Transverse colon (tissue), 4 donors: ENCODE measurements at places on chromosomes 16 and 17.

GRCh38 chr17:79042421-79043190 lies 18.6 kb downstream of the C1QTNF1 start:
- DNase-seq, result peak; percentile 86

DNA sequence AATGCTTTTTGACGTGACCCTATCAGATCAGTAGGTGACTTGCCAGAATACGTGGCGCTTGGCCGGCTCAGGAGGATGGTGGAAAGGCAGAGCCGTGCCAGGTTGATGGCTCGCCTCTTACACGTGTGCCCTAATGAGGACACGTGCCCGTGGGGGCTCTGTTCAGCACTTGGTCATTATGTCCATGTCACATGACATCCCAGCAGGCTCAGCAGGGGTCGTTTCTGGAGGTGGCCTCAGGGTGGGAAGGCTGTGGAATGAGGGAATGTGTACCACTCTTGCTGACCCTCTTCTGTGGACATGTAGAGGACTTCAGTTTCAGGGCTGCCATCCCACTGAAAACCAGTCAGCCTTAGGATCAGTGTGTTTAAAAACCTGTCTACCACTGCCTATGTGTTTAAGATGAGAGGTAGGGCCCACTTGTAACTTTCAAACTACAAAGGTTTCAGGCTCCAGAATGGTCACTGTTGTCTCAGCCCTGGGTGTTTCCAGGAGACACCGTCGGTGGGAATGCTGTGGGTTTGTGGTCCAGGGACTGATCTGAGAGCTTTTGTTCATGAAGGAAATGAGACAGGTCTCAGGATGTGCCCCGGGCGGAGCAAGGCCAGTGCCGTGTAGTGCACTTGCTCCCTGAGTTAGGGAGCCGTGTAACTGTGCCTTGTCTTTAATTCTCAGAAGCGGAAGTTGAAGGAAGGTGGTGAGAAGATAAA lies 12.1 kb downstream of the UBN1 start:
- DNase-seq, result no peak

- DNase-seq, result no peak
These were observed 7.7 kb upstream of the TMEM235 start for GRCh38 chr17:78223765-78224164.

DNA sequence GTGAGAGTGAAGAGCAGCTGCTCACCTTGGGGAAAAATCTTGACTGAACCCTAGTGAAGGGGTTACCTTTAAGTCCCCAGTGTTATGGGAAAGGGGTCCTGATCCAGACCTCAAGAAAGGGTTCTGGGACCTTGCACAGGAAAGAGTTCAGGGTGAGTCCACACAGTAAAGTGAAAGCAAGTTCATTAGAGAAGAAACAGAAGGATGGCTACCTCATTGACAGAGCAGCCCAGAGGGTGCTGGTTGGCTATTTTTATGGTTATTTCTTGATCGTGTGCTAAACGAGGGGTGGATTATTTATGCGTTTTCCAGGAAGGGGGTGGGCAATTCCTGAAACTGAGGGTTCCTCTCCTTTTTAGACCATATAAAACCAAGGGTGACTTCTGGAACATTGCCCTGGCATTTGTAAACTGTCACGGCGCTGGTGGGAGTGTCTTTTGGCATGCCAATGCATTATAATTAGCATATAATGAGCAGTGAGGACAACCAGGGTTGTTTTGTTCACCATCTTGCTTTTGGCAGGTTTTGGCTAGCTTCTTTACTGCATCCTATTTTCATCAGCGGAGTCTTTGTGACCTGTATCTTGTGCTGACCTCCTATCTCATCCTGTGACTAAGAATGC lies 58.4 kb downstream of the SMPD3 start:
- DNase-seq, result no peak

- no peak for DNase-seq
These were observed 292.6 kb upstream of the SOX9 start for GRCh38 chr17:71828182-71828596.

DNA sequence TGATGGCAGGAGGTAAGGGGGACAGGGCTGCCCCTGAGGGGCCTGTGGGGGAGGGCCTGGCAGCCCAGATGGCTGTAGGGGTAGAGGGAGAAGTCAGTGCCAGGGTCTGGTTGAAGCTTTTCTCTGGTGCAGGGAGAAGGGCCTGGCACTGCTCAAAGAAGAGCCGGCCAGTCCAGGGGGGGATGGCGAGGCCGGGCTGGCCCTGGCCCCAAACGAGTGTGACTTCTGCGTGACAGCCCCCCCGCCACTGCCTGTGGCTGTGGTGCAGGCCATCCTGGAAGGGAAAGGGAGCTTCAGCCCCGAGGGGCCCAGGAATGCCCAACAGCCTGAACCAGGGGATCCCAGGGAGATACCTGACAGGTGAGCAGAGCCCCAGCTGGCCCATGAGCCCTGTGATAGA lies 2.8 kb upstream of the NOL3 start:
- peak; percentile 6 for DNase-seq

DNA sequence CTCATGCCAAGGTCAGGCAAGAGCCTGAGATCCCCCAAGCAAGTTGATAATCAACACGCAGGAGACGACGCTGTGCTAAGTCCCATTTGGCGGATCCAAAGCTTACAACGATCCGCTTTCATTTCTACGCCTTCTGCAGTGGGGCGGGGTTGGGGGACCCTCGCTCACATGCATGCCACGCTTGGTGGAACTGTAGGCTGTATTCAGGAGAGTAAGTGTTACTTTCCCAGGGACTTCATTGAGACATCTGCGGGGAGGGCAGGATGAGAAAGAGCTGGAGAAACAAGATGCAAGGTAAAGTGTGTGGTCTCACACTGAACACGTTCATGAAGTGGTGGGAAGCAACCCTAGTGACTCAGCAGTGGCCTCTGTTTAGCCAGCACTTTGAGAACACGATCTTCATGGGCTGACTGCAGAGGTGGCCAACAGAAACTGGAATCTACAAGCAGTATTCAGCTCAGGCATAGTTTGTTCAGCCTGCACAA lies 100.5 kb downstream of the XYLT1 start:
- DNase-seq, result no peak

DNA sequence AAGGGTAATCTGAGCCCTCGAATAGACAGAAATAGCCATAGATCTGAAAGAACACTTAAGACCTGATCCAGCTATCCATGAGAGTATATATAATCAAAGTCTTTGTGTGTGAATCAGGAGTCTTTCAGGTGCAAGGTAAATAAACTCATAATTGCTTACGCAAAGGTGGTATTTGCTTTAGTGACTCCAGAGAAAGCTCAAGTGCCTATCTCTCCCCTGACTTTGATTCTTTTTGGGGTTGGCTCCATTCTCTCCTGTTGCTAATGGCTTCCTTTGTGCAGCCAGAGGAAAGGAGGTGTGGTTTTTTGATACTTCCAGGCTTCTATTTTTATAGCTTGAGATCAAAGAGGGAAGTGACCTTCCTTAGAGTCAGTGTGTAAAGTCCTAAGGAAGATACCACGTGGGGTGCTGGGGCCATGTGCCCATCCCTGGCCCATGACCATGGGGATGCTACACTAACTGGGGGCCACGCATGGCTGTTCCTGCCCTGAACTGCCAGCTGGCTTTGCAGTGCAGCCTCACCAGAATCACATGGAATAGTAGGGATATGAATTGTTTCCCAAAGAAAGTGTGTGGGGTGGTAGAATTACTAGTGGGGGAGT lies 45.8 kb downstream of the TENT4B start:
- no peak for DNase-seq

DNA sequence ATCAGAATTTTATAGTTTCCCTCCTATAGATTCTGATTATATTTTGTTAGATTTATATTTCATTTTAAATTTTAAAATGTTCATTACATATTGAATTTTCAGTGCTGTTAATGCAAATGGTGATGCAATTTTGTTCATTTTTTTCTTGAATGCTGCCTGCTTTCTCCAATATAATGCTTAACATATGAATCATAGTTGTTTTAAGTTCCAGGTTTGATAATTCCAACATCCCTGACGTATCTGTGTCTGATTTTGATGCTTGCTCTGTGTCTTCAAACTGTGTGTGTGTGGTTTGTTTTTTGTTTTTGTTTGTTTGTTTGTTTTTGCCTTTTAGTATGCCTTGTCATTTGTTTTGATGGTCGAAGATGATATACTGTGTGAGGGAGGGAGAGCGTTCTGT lies 134.7 kb upstream of the ELAC2 start:
- DNase-seq, result no peak

DNA sequence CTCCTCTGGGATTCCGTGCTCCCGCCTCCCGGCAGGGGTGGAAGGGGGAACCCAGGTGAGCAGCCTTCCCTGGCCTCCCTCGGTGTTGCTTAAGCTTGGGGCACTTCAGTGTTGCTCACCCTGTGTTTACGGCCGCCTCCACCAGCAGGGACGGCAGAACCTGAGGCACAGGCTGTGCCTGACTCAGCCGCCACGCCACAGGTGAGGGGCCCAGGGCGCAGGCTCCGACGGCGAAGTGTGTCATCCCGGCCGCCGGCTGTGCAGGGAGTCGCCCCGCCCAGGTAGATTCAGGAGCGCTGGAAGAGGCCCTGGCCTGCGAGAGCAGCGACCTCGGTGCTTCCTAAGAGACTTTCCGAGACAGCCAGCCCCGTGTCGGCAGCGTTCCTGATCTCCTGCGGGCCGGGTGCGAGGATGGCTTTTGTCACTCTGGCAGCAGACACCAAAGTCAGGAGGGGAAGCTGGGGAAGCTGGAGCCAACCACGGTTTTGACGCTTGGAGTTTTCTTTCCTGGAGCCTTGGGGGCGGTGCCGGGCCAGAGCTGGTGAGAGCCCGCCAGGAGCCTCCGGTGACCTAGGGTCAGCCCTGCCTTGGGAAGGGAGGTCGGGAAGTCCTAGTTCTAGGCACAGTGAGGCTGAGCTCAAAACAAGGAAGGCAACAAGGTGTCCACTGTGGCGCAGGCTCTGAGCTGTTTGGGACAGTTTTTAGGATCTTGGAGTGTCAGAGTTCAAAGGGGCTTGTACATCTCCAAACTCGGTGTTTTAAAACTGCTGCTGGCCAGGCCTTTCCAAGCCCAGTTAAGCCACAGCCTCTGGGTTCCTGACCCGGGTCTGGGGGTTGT lies 2.1 kb downstream of the GSE1 start:
- peak; percentile 92 for DNase-seq

GRCh38 chr16:78628461-78629045 lies 529.1 kb downstream of the WWOX start:
- DNase-seq, result no peak

DNA sequence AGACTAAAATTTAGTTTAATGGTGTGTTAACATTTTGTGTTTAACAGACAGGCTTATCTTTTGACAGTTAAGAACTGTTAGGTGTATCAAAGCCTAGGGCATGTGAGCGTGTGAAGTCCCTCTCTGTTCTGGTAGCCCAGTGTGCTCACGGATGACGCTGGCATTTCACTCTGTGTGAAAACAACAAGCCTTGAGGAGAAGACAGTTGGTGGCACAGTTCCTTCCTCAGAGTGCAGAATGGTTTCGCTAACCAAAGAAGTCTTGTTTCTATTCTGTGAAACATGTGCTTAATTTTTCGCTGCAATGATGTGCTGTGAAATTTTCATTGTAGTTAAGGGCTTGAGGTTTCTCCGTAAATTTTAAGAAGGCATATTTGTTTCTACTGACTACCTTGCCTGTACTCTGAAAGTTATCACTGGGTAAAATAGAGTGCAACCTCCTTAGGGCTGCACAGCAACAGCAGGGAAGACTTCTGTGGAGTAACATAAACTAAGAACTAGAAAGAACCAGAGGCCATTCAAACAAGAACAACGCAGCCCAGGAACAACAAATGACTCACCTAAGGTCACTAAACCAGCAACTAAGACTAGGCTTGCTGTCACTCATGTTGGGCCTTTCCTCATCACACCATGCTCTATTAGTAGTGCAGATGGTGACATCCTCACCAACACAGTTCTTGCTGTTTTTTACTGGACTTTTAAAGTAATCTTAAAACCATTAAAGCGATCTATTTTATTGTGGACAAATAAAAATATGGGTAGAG lies 33.4 kb downstream of the BRD7 start:
- DNase-seq, result no peak

DNA sequence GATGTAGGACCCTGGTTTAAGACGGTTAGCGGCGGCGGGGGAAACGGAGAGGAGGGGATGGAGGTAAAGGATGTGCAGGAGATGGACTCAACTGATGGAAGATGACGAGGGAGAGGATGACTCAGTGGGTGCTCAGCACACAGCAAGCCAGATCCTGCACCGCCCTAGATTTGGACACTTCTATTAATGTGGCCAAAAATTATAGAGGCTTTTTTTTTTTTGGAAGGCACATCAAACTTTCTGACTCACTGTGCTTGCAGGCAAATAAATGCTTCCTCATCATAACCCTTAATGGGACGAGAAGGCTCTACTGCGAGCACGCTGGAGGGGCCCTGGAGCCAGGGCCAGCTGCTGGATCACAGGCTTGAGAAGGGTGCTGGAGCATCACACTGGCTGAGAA lies 36.0 kb downstream of the RTN4RL1 start:
- no peak for DNase-seq

DNA sequence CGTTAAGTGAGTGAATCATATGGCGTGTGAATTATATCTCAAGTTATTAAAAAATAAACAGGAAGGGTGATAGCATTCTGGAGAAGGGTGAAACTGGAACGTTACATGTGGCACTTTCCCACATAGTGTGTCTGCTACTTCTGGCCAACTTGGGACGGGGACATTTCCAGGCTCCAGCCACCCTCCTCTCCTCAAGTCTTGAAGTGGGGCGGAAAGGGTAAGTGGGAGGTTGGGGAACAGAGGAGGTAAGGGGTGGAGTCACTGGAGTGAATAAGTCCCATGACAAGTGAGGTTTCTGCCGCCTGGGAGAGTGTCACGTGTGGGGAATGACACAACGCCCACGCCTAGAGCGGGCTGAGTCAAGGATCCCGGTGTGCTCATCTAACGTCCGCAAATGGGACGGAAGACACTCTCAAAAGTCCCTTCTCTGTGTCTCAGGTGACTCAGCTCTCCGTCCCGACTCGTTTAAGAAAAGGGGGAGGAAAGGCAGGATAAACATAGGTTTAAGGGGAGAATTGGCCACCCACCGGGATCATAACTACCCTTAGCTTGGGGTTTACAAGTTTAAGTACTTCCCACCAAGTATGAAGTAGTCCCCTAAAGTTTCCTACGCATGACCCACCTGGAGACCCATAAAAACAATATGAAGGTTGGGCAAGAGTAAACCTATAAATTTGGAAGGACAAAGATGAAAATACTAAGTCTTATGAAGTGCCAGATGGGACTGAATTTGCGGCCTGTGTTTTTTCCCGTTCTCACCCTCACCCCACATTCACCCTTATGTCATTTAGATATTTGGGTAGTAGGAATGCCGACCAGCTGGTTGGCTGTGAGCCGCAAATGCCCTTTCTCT lies 1.2 kb upstream of the SPAG9 start:
- DNase-seq, result peak; percentile 93

GRCh38 chr16:4926928-4927327 lies 10.0 kb downstream of the PPL start:
- DNase-seq, result no peak

- DNase-seq, result no peak
These were observed at the start of gene RAB11FIP4 for GRCh38 chr17:31391496-31391949. RAB11FIP4 (plus strand) TSS chr17:31391675; CDS start chr17:31391853, 178 bp downstream.

- no peak for DNase-seq
These were observed 168.0 kb upstream of the FOXF1 start for GRCh38 chr16:86342161-86342834.

DNA sequence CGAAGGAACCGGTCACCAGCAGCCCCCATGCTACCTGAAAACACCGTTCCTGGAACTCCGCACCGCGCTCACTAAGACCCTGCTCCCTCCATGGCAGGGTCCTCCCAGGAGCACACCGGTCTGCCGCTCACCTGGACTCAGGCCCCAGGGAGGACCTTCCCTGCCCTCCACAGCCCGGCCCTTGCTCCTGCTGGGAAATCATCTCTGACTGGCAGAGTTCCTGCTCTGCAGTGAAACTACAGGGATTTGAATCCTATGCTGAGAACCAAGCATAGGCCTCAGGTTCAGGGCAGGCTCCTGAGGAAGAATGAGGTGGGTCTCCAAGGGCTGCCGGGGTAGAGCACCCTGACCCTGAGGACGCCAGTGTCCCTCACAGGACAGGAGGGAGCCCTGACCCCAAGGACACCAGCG lies 88.5 kb downstream of the KCNJ12 start:
- DNase-seq, result no peak
